ENCODE measurements at places on chromosomes 3 and 15. TPM values are rescaled to one million over a fixed set of nuclear protein-coding genes. Genes with fewer than 3 reads are reported as not detected.

GRCh38 chr3:38528457-38528856, 32.3 kb downstream of the EXOG start:
- DNase-seq: no peak

- no peak for DNase-seq
Observed at GRCh38 chr3:151845306-151845905, 28.0 kb upstream of the SUCNR1 start.

- DNase-seq: no peak
Observed at GRCh38 chr3:10251006-10251405, 2.7 kb downstream of the TATDN2 start.

DNA sequence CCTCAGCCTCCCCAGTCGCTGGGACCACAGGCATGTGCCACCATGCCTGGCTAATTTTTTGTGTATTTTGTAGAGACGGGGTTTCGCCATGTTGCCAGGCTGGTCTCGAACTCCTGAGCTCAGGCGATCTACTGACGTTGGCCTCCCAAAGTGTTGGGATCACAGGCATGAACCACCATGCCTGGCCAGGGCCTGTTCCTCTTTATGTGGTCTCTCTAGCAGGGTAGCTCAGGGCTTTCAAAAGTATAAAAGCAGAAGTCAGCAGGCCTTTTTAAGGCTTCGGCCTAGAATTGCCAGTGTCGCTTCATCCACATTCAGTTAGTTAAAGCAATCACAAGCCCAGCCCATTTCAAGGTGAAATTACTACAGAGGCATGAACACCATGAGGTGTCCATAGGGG, 7.6 kb downstream of the VHL start:
- DNase-seq: no peak

- DNase-seq: peak; percentile 53
Observed at GRCh38 chr15:49145651-49146609, 9.5 kb downstream of the COPS2 start.

GRCh38 chr15:74316141-74316540, 51.3 kb downstream of the CYP11A1 start:
- no peak for DNase-seq

Gene CCDC12
- 62.2 TPM for total RNA-seq

Gene SAXO2
- total RNA-seq: 1.6 TPM

GRCh38 chr3:142574665-142575064, 3.9 kb downstream of the ATR start:
- no peak for DNase-seq

Gene P3H2
- not detected for total RNA-seq

- DNase-seq: no peak
Observed at GRCh38 chr3:53230789-53231188, 25.0 kb downstream of the TKT start.

DNA sequence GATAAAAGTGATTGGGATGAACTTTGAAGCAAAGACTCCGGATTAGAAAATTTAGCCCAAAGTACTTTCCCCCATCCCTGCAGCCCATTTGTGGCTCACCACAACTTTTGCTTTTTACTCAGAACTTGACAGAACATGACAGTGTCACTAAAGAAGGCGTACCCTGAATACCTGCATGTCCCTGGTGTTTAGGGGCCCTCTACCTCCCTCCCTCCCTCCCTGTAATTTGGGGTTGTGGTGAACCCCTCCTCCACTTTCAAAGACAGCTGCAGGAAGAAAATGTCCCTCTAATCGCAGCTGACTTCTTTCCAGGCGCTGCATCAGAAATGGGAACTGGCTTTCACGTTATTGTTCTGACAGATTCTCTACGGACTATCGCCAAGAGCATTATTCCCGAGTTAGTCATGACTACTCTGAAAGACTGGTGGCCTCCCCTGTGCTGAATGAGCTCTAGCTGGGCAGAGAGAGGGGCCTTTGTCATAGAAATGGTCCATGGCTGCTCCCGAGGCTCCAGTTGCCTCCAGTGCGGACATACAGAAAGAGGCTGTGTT, 93.2 kb upstream of the ARHGEF3 start:
- DNase-seq: peak; percentile 62

Gene SLITRK3
- total RNA-seq: not detected

DNA sequence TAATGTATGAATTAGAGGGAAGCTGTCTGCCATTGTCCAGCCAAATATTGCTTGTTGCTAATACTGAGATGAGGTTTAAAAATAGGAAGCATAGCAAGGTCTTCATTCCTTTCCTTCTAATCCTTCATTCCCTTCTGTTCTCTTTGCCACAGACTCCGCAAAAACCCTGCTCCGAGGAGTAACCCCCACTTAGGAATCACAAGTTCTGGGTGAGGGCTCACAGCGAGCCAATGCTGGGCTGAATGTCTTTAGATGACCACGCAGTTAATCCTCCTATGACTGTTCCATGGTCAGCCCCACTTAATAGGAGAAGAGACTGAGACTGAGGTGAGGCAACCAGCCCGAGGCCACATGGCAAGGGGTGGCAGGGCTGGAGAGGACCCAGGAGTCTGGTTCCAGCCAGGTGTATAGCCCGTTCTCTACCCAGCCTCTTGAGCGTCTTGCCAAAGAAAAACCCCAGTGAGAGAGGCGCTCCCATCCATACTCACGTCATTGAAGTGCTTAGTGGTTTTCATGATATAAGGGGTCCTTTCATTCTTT, 44.9 kb upstream of the CTSH start:
- no peak for DNase-seq

Gene ZNF660
- total RNA-seq: 0.83 TPM

- DNase-seq: no peak
Observed at GRCh38 chr15:48175126-48175525, 3.0 kb downstream of the MYEF2 start.

Gene TRIM42
- not detected for total RNA-seq

Gene PRSS50
- total RNA-seq: not detected

Gene ADPRH
- total RNA-seq: 3.8 TPM

Gene MELTF
- 7.6 TPM for total RNA-seq

- DNase-seq: no peak
Observed at GRCh38 chr15:28114721-28115622, 15.9 kb upstream of the OCA2 start.

Gene OSBPL10
- total RNA-seq: 0.53 TPM

Gene CHST2
- total RNA-seq: 2.3 TPM

DNA sequence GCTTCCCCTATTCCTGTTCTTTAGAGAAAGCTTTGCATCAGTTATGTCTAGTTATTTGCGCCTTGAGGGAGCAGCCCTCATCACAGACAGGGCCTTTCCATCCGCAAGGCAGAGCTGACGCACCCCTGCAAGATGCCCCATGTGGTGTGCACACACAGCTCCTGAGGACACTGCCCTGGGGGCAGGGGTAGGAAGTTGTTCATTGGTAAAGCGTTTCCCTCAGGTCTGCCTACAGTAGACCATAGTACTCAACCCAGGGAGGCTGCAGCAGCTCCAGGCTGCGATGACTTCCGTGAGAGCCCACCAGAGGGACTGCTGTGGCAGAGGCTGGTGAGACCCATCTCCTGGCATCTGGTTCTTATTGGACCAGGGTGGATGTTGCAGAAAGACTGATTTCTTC, 55.1 kb upstream of the PLXNA1 start:
- no peak for DNase-seq

DNA sequence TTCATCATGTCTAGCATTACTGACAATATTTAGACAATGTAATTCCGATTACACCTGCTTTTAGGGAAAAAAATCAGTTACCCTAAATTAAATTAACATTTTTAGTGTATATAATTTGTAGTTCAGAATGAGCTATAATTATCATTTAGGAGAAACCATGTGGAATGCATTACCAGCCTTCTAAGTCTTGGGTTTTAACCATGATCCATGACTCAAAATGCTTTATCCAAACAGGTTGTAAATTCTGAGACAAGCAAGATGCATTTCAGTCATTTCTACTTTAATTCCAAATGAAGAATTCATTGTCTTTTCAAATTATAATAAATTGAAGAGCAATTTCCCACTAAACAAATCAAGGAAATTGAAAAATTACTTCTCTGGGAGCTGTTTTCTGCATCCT, 243.7 kb upstream of the LRIG1 start:
- no peak for DNase-seq

Measured in activated CD8-positive, alpha-beta T cell treated with anti-CD3 and anti-CD28 coated beads, Interleukin-2, amount 10 ng/mL, durations not matched to agents 7 days and 5 days (primary cell).